Fibroblast of skin of right biceps (primary cell): ENCODE measurements at places on chromosomes 3 and 15.
A peak's percentile ranks its signal among the peaks of the same experiment; 100 is the strongest.

DNA sequence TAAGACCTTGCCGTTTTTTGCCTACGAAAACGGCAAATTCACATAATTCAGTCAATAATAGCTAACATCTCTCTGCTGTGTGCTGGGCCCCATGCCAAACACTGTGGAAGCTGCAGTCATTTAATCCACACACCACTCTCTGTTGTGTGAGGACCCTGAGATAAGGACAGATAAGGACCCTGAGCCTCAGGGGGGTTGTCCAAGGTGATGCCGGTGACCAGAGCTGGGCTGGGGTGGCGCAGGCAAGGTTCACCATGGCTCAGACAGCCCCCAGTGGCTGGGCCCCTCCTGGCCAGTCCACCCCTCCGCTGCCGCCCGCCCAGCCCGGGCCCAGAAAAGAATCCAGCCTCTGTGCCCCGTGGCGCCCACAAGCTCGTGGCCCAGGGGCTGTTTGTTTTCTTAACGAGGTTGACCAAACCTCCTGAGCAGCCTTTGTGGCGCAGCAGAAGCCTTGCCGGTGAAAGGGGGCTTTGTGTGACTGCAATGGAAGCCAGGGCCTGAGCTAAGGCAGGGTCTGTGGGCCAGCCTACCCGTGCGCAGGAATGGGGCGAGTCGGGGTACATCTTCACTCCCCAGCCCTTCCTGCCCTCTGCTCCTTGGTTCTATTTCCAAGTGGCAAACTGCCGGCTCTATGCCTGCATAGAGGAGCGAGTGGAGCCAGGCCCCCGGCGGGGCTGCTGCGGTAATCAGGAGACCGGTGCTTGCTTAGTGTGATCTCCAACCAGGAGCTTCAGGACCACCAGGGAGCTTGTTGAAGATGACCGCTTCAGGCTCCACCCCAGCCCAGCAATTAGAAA is 4.4 kb upstream of the SNX22 start:
- no peak for DNase-seq

DNA sequence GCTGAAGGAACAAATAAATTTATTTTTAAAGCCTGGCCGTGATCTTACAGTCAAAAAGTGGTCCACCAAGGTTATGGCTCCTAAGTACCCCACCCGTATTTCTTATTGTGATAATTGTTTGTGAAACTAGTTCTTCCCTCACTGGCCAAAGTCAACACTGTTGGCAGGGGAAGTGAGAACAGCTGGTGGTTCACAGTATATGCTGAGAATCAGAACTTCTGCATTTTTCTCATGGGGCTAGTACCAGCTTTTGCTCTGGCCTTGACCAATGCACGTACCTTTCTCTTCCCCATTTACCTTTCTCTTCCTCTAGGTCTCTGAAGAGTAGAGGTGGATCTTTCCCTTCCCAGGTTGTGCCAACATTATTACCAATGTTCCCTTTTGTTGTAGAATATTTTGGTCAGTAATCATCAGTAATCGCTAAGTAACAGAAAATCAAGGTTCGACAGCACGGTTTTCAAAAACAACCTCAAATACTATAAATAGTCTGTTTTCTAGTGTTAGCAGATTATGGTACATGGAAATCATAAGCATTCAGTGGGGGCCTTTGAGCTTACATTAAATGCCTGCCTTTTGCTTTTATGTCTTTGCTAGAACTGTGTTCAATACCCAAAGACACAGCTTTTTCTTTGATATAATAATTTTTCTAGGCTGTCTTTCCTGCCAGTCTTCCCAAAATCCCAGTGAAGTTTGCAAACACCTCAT is 268.0 kb downstream of the LPP start:
- no peak for DNase-seq

GRCh38 chr3:131723343-131723742 is 220.6 kb upstream of the MRPL3 start:
- no peak for DNase-seq

GRCh38 chr15:95687061-95687460 is 643.4 kb upstream of the NR2F2 start:
- DNase-seq, result peak; percentile 71

- DNase-seq, result no peak
Observed at GRCh38 chr3:143596957-143597642, 251.2 kb downstream of the SLC9A9 start.

GRCh38 chr15:45387380-45388007 is 9.2 kb upstream of the GATM start:
- DNase-seq, result no peak

GRCh38 chr3:181966393-181966792 is 254.7 kb downstream of the SOX2 start:
- no peak for DNase-seq

DNA sequence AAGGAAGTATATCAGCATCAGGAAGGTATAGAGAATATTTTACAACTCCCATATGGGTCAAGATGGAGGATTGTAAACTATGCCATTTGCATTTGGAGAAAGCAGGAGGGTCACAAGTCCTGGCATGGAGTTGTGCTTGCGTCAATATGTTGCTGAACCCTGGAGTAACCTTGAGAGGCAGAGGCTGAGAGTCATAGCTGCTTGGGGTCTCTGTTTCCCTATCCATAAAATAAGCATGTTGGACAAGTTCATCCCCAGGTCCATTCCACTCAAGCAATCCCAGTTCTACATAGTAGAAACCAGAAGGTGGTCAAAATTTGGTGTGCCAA is 273.6 kb downstream of the MECOM start:
- DNase-seq, result no peak

- no peak for DNase-seq
Observed at GRCh38 chr15:49827311-49827710, 206.5 kb downstream of the DTWD1 start.

DNA sequence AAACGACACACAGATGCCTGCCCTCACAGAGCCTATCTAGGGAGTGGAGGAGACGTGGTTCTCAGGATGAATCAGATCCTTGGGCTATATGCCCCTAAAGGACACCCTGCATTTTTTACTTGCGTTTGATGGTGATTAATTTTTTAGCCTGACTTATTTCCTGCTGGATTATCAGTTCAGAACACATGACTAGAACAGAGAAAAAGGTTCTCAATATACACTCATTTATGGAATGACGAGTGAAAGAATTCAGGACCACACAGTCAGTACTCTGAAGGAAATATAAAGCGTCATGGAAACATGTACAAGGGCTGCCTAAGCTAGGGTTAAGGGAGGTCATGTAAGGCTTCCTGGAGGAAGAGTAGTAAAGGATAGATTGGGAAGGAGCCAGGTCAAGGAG is 121.8 kb downstream of the SSR3 start:
- DNase-seq, result peak; percentile 71

- DNase-seq, result no peak
Observed at GRCh38 chr15:72206677-72207000, 9.1 kb upstream of the GRAMD2A start.

GRCh38 chr3:108528459-108529252 is 18.3 kb upstream of the MYH15 start:
- no peak for DNase-seq

GRCh38 chr15:47900751-47901150 is 183.4 kb downstream of the SEMA6D start:
- DNase-seq, result no peak

- DNase-seq, result peak; percentile 59
Observed at GRCh38 chr15:42165106-42165505, 8.7 kb upstream of the PLA2G4F start.

DNA sequence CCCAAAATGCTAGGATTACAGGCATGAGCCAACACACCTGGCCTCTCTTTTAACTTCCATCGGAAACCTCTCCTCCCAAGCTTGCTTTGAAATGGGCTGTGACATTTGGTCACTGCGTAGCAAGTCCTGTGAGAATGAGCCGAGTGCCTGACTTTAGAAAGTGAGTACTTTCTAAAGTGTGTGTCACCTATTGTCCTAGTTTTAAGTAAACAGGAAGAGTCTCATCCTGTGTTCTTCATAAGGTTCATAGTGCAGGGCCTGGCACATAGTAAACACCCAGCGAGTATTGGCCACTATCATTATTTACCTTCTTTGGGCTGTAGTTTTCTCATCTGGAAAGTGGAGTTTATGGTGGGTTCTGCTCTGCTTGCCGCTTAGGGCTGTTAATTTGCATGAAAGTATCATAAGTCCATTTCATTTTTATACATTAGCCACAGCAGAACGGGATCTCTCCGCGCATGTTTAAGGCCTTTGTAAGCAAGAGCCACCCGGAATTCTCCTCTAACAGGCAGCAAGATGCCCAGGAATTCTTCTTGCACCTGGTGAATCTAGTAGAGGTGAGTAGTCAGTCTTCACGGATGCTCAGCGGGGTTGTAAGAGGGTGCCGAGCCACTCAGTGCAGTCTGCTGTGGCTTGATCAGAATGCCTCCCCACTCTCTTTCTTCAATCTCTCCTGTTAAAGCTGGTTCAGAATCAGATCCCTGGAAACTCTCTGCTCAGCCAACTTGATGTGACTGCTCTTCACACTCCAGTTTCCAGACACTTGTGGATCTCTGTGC is 87.2 kb downstream of the USP13 start:
- DNase-seq, result no peak

- DNase-seq, result no peak
Observed at GRCh38 chr15:72540606-72541237, 66.6 kb downstream of the ARIH1 start.

DNA sequence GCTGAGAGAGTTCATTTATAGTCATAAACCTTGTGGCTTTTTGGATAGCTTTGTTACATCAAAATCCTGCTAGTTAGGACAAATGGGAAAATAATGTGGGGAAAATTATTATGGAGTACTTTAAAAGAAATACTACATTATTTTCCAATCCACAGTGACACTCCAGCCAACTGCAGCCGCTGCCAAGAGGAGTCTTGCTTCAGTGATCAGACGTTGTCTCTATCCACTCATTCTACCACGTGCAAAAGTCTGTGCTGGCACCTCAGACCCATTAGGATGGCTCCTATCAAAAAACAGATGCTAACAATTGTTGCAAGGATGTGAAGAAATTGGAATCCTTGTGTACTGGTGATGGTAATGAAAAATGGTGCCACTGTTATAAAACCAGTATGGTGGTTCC is 128.6 kb upstream of the IQSEC1 start:
- DNase-seq, result no peak

DNA sequence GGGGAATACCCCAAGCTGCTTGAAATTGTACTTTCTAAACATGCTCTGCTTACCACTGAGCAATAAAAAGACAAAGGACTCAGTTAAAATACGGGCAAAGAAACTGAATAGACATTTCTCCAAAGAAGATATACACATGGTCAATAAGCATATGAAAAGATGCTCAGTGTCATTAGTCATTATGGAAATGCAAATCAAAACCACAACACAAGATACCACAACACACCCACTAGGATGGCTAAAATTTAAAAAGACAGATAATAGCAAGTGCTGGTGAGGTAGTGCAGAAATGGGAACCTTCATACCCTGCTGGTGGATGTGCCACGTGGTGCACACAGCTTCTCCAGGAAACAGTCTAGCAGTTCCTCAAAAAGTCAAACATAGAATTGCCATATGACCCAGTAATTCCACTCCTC is 21.3 kb downstream of the LRIG1 start:
- no peak for DNase-seq

DNA sequence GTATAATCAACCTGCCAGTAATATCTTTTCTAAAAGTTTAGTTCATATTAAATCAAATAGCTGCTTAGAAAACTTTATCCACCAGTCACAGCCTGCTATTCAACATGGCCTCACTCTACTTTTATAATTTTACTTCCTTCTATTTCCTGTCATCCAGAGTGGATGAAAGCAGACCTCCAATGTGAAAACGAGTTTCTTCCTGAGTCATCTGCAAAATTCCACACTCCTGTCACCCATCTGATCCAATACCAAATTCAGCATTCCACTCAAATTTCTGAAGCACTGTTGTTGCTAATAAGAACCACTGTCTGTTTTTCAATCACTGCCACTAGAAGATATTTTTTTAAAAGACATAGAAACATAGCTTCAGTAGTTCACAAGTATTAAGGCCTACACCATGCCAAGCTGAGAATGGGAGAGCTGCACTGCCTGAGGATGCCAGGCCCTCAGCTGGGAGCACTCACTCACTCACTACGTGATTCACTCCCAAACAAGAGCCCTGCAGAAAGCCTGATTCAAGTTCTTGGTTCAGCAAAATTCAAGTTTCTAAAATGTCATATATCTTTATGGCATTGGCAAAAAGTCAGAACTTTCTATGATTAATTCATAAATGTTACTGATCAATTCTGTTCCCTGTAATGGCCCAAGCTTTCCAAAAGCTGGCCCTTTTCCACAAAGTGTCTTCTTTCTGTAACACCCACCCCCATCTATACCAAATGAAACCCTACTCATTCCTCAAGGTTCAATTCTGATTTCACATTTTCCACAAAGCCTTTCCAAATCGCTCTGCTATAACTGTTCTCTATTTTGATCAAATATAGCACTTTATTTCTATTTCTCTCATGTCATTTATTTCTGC is 82.9 kb downstream of the FSIP1 start:
- peak; percentile 56 for DNase-seq

DNA sequence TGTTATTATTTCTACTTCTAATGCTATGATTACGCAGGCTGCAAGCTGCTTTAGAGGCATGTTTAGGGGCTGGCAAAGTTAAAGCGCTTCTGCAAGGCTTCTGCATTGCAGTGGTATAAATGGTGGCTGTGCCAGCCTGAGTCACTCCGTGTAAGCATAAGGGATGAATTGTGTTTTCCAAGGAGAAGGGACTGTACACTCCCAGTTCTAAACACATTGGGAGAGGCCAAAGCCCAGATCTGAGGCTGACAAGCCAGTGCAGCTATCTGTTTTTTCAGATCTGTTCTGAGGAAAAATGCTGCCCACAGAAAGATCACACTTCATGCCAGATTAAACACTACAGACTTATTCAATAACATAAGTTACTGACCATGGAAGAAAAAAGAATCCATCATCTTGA is 83.8 kb downstream of the PRICKLE2 start:
- no peak for DNase-seq

GRCh38 chr3:124653797-124654469 is 76.3 kb upstream of the UMPS start:
- DNase-seq, result no peak

DNA sequence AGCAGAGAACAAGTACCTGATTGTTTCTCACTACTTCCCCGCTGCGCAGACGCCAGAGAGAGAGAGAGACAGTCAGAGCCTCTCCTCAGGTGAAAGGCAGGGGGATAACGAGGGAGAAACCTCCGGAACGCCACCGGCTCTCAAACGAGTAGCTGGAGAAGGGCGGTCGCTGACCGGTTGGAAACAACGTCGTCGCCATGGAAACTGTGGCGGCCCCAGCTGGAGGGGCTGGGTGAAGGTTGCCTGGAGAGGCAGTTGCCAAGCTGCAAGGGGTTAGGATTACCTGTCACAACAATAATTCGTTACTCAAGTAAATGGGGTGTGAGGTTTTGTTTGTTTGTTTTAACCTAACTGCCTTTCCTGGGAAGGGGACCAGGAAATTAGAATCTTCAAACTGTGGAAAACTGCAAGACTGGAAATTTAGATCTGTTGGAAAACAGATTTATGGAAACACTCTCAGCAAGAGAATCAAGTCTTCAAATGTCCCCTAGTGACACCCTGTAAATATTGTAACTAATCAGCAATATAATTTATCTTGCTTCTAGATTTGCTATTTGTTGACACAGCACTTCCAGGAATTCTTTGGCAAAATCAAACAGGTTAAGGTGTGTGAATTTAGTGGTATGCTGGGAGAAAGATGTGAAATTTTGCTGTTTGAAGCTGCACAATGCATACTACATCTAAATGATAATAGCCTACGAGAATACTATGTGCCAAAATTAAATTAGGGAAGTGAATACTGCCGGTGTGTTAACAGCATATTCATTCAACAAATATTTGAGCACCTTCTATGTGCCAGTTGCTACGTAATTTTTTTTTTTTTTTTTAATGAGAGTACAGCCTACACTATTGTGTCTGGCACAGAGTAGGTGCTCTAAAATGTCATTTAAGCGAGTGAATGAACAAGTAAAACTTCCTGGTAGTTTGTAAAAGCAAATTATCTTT is at the start of gene DNAH12:
TSS of gene DNAH12 (minus strand) at position 164 of the 945 bp plus-strand sequence. CDS start 1,474 bp downstream, outside the sequence.
- DNase-seq, result peak; percentile 34

- no peak for DNase-seq
Observed at GRCh38 chr3:45793482-45794176, 2.7 kb downstream of the SLC6A20 start.
